ENCODE measurements at places on chromosomes 7 and 10.

GRCh38 chr10:28601012-28601411, 68.1 kb downstream of the WAC start:
- DNase-seq = no peak

DNA sequence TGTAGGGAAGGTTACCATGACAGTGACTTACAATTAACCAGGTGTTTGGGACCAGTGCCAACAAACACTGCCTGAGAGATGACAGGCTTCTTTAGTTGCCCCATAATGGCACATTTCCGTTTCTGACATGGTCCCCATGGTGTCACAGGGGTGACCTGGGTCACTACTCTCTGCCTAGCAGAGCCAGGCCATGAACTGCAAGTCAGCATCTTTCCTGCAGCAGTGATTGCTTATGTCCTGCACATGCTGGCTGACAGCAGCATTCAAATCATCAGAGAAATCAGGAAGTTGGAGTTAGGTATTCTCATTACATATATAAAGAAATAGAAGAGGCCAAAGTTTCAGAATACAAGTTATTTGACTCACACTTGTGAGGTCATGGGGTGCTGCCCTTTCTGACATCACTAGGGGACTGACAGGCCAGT, 47.1 kb upstream of the ZNRF2 start:
- DNase-seq = peak; percentile 59

DNA sequence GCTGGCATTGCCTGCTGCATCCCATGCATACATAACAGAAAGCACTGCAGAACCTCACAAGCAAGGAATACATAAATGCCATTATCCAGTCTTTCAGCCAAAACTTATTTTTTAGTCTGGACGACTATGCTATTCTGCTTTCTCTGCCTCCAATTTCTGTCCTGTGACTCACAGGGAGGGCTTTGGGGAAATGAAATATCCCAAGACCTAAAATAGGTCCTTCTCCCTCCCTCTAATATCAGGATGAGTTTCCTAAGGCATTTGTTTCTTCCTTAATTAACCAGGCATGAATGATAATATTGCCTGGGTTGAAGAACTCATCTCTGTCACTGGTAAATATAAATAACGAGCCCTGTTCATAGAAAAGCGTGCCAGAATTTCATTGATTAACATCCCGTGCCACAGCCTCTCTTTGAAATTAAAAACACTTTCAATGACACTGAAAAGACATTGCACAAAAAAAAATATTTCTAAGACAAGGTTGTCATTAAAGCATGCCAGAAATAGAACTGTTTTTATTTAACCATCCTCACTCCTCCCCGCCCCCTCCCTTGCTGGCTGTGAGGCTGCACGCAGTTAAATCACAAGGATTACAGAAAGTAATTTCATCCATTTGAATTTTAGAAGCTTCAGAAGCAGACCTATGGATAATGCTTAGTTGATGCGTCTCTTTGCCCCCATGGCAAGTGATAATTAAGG, 103.0 kb upstream of the ANKRD1 start:
- no peak for DNase-seq

DNA sequence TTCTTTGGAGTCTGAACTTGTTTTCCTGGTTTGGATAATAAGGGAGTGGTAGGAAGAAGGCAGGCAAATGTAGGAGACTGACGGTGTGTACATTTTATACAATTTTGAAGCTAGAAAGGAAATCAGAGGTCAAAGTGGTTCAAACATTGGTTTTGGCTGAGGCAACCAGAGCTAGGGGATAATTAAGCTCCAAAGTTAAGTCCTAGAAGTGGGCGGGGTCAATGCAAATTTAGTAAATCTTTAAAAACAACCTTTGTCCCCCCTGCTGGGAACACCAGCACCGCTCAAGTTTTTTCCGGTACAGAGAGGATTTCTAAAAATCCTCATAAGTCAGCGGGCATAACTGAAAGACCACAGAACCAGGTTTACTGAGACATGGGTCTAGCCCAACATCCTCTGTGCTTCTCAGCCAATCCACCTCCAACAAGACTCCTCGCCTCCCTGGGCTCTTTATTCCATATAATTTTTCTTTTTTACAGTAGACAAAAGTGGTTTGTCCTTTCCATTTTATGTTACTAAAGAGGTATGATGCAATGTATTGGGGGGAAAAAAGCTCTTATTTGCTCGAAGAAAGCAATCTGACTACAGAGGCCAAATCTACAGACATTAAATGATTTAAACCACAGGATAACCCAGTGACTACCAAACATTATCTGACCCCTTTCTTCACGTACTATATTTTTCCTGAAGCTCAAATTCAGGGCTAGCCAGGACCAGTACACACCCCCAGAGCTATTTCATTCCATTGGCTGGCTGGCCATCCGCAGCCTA, 1.6 kb downstream of the GLUD1 start:
- no peak for DNase-seq

DNA sequence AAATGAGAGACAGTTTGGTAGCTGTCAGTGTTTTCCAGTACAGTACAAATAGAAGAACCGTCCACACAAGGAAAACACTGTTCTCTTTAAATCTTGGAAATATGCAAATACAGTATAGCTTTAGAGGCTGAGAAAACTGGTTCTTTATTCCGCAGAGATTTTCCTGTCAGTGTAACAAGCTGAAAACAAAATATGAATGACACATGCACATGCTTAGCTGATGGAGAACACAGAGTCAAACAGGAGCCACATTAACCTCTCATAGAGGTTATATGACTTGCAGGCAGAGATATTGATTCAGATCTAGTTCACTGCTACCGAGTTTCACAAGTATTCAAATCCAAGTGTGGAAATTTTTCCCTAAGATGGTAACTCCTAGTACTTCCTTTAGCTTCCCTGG, 135.2 kb upstream of the C1QL3 start:
- DNase-seq = no peak

DNA sequence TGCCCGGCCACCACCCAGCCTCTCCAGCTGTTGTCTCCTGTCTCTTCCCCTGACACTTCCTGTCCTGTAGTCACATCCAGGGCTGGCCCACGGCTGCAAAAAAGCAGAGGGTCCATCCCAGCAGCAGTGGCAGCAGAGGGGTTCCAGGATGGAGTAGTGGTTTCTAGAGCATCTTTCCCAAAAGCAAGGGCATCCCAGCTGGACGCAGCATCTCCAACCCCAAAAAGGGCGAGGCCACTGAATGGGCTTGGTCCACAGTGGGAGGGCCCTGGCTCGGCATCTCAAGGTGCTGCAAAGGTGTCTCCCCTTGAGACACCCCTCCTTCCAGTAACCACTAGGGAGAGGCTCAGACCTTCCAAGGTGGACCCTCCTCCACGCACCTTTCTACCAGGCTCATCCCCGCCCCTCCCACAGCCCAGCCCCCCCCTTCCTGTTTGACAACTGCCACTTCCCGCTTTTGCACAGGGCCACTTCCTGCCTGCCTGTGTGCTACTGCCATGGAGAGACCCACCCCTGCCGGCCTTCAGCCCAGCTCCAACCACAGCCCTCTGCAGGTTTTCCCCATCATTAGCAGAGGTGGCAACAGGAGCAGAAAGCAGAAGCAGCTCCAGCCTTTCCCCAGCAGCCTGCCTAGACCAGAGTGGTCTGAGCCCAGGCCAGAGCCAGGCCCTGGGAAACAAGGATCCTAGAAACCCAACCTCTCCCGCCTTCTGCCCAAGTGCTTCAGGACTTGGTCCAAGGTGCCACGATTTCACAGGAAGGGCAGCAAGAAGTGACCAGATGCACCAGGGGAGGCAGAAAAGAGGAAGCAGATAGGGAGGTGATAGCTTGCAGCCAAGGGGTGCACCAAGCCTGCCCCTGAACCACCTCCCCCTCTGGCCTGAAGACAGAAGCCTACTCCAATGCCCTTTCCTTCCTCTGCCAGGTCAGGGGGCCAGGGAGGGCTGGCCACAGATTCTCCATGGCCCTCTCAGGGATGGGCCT, 8.6 kb downstream of the CAMK2G start:
- no peak for DNase-seq

DNA sequence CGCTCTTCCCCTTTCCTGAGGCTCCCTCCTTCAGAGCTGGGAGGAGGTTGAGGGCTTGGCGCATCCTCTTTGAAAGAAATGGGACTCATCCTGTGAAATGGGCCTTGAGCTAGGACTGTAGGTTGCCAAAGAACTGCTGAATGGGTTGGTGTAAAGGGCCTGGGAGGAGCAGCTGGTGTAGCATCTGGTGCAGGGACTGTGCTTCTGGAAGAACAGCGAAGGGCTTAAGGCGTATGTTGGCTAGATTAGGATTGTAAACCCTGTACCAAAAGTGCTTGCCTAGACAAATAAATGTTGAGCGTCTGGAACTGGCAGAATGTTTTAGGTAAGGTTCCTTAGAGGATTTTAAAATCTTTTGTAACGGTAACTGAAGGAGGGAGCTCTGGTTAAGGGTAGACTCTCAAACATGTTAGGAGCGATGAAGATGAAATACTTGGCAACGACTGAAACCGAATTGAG, 563 bp downstream of the STAM start:
- DNase-seq = no peak

GRCh38 chr7:129055861-129056464, 1.1 kb upstream of the TNPO3 start:
- no peak for DNase-seq

- no peak for DNase-seq
Measured at GRCh38 chr10:62297857-62298256, 29.2 kb upstream of the RTKN2 start.

GRCh38 chr7:94182721-94183120, 178.6 kb upstream of the BET1 start:
- DNase-seq = no peak

DNA sequence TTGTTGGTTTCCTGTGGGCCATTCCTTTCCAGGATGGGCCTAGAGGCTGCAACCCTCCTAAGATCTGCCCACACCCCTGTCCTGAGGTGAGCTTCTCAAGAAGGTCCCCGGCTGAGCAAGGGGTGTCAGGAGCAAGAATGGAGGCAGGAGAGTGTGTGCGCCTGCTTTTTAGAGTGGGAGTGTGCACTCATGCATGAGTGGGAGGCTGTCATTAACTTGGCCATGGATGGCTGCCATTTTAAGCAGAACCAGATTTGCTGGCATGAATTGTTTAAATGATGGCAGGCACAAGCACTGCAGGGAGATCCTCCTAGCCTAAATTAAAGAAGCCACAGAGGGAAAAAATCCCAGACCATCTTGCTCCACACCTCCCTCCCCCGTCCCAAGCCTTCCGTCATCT, 2.9 kb upstream of the SGPL1 start:
- peak; percentile 68 for DNase-seq

- no peak for DNase-seq
Measured at GRCh38 chr10:77974396-77975074, 48.0 kb upstream of the DLG5 start.

- peak; percentile 38 for DNase-seq
Measured at GRCh38 chr7:128705891-128706333, 33.2 kb upstream of the CALU start.
